ENCODE measurements at places on chromosomes 1 and 21. TPM values are rescaled to one million over a fixed set of nuclear protein-coding genes. Genes with fewer than 3 reads are reported as not detected.

GRCh38 chr1:55050283-55050682 lies 10.9 kb downstream of the PCSK9 start:
- peaks cover 5% of the 10 kb centered on the region for H3K4me1 ChIP-seq
- H3K27me3 ChIP-seq: no peaks in the 10 kb centered on the region
- peaks cover 95% of the 10 kb centered on the region for H3K36me3 ChIP-seq
- no peak overlapping the region for H3K27ac ChIP-seq

DNA sequence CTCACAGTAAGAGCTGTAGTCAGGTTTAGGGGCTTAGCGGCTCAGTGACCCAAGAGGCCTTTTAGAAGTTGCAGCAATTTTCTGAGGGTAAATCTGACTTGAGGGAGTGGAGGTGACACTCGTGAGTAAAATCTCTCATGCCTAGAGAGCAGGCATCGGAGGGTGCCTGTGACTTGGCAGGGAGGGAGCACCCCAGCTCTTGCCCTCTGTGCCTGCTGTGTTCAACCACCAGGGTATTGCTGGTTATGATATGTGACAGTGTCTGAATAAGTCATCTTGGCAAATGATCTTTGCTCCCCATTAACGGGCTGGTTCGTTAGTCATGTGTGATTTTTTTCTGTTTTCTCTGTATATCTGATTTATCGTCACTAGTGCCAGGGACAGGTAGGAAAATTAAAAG lies 5.9 kb downstream of the MAN1C1 start:
- H3K4me3 ChIP-seq: no peak overlapping the region
- no peak overlapping the region for H3K27ac ChIP-seq
- H3K36me3 ChIP-seq: no peaks in the 10 kb centered on the region
- no peak for DNase-seq
- H3K27me3 ChIP-seq: peaks cover 53% of the 10 kb centered on the region

C1orf185 gene
- total RNA-seq: not detected

GRCh38 chr1:26016953-26017545 lies 4.5 kb upstream of the EXTL1 start:
- no peak overlapping the region for H3K4me3 ChIP-seq
- H3K36me3 ChIP-seq: no peaks in the 10 kb centered on the region
- H3K4me1 ChIP-seq: peaks cover 15% of the 10 kb centered on the region
- no peak for DNase-seq

- no peak overlapping the region for H3K27ac ChIP-seq
- H3K4me1 ChIP-seq: no peaks in the 10 kb centered on the region
- no peak overlapping the region for H3K4me3 ChIP-seq
- DNase-seq: no peak
These were observed 380.2 kb downstream of the RWDD3 start for GRCh38 chr1:95614197-95614596.

DNA sequence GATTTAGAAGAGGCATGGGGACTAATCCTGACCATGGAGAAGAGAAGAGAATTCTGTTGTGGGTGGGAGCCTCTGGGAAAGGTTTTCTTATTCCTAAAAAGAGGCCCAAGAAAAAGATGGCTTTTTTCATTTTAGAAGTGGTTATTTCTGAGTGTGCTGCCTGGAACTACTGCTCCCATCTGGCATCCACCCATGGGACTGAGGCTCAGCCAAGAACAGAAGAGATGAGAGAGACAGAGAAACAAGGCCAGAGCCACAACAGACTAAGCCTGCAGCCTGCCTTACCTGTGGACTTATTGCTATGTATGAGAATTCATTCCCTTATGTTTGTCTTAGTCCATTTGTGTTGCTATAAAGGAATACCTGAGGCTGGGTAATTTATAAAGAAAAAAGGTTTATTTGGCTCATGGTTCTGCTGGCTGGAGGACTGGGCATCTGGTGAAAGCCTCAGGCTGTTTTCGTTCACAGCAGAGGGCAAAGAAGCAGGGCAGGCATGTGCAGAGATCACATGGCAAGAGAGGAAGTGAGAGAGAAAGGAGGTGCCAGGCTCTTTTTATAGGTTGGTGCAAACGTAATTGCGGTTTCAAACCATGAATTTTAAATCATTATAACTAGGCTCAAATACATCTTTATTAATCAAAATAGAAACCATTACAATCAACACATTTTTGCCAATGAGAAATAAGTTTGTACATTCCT lies 57.5 kb upstream of the PRDM2 start:
- H3K27me3 ChIP-seq: peaks cover 16% of the 10 kb centered on the region
- H3K4me1 ChIP-seq: no peaks in the 10 kb centered on the region
- no peak for DNase-seq
- no peak overlapping the region for H3K27ac ChIP-seq

GRCh38 chr1:43708002-43708410 lies 670 bp downstream of the ST3GAL3 start:
- no peaks in the 10 kb centered on the region for H3K27me3 ChIP-seq
- peaks cover 16% of the 10 kb centered on the region for H3K4me1 ChIP-seq
- H3K36me3 ChIP-seq: peaks cover 70% of the 10 kb centered on the region
- peak overlapping the region; percentile 82 for H3K27ac ChIP-seq

DNA sequence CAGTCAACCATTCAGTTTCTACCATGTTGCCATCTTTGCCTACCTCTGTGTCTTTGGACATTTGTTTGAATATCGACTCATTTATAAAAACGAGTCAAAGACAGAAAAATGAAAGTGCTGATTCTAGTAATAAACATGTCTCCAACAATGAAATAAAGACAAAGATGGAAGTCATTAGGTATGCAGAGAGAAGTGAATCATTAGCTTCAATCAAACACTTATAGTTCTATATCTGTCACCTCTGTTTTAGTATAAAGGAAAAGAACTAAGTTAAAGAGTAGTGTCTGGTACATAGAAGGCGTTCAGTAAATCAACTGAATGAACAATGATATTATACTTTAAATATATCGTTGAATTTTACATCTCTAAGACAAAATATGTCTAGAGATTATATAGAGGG lies 1.7 kb upstream of the TSPAN2 start:
- H3K4me1 ChIP-seq: peaks cover 9% of the 10 kb centered on the region
- H3K27ac ChIP-seq: no peak overlapping the region
- no peaks in the 10 kb centered on the region for H3K36me3 ChIP-seq
- no peak for DNase-seq
- H3K27me3 ChIP-seq: peaks cover 20% of the 10 kb centered on the region
- H3K4me3 ChIP-seq: no peak overlapping the region

TFF3 gene
- total RNA-seq: 0.72 TPM

SLC16A4 gene
- 0.07 TPM for total RNA-seq
